ENCODE measurements at places on chromosomes 3 and 15.
A peak's percentile ranks its signal among the peaks of the same experiment; 100 is the strongest.

- peak; percentile 12 for DNase-seq
These were observed 129.7 kb upstream of the TUSC7 start for GRCh38 chr3:116579840-116580239.

GRCh38 chr15:52529341-52529924 lies 753 bp upstream of the MYO5A start:
- no peak for DNase-seq

GRCh38 chr3:109728861-109729494 lies 391.6 kb upstream of the DPPA4 start:
- DNase-seq = peak; percentile 33

DNA sequence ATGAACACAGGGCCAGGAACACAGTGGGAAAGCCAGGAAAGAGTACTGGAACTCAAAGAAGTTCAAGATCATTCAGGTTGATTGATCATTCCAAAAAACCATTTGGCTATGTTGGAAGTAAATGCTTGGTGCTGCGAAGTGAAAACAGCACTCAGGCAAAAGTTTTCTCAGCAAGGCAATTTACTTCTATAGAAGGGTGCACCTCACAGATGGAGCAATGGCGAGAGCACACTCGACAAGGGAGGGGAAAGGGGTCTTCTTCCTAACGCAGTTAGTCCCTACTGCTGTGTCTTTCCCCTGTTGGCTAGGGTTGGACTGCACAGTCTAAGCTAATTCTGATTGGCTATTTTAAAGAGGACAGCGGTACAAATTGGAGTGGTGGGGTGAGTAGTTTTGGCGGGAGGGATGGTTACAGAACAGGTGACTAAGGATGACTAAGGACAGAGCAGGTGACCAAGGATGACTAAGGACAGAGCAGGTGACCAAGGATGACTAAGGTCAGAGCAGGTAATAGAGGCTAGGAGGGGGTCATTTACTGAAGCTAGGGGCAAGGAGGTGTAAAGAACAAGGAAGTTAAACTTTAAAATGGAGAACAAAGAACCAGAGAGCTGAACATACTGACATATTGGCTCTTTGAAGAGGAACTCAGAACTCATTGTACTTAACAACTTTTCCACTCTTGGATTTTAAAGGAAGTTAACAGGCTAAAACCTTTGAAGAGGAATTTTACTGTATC lies 43.3 kb downstream of the HOMER2 start:
- DNase-seq = no peak

DNA sequence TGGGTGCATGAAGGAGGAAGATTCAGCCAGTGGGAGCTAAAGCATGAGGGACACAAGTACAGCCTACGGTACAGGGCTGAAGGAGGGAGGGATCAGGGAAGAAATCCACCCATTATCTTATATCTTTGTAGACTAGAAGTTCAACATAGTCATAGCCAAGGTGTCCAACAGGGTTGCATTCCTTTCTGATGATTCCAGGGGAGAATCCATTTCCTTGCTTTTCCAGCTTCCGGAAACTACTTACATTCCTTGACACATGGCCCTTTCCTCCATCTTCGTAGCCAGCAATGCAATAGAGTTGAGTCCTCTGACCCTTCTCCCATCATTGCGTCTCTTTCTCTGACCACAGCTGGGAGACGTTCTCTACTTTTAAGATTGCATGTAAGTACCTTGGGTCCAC lies 471.0 kb upstream of the SEMA6D start:
- peak; percentile 37 for DNase-seq

DNA sequence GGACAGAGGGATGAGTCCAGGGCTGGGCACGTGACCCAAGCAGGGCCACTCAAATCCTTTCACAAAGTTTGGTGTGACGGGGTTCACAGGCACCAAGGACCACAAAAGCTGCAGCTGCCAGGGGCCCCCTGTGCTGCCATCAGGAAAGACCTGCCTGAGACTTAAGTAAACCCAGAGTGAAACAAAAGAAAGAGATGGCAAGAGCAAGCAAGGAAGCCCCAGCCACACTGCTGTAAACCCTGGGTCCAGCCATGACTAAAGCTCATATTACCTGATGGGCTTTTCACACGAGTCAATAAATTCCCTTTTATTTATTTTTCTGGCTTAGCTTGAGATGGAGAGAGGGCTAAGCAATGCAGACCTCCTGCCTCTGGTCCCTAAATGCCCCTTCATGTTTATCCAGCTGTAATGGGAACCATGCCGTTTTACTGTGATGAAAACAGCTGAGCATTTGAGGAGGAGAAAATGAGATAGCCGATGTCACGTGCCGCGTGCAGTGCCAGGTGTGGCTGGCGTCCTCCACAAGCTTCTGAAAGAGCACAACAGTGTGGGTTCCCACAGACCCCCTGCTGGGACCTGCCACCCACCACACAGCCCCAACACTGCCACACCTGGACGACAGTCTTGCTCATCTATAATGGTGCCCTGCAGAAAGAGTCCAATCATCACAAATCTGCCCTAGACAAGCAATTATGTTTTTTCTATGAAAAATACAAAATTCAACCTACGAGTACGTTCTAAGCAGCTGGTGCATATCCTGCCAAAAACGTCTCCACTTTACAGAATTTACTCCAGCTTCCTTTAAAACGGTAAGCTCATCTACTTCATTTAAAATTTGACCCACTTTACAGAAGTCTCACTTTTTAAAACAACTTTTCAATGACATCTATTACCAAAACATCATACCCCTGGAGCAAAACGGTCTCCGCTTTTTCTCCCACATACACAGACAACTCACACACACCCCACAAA lies 34.2 kb downstream of the ADAMTS17 start:
- DNase-seq = no peak

GRCh38 chr15:101614761-101615160 lies 37.4 kb downstream of the TM2D3 start:
- no peak for DNase-seq

DNA sequence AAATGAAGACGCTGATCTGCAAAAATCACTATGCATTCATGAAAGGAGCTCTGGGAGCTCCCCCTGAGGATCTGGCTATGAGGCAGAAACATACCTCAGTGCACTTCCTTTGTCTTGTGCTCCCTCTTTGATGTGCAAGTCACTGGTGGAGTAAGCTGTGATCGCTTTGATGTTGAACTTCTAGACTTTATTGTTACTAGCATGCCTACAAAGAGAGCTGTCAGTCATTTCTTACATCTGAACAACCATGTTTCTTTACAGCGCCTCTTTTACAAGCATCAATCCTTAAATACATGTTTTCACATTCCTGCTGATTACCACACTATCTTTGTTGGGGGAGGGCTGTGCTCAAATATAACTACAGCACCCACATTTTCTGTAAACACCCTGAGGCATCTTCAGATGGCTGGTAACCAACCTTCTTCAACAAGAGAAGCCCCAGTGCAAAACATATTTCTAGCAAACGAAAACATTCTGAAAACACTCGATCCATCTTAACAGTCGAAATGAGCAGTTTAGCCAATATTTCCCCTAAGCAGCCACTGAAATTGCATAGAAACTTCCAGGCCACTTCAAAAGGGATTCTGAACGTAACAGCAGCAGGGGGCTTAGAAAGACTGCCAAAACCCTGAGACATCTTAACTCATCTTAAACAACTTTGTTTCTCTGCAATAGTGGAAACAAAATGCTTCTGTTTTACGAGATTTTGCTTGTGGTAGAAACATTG lies 101.9 kb upstream of the ICE2 start:
- DNase-seq = no peak

All from bronchial epithelial cell (primary cell).